ENCODE measurements at places on chromosomes 2 and 18.

- DNase-seq: no peak
Observed at GRCh38 chr2:127169066-127169660, 50.9 kb downstream of the CYP27C1 start.

GRCh38 chr2:128196471-128196931 is 105.5 kb downstream of the UGGT1 start:
- peak; percentile 66 for DNase-seq

- DNase-seq: no peak
Observed at GRCh38 chr2:88127888-88128653, at the start of gene FABP1. Gene FABP1, minus strand, starts transcription at chr2:88128062. Its CDS starts 45 bp downstream, at chr2:88128017.

GRCh38 chr2:232477751-232478510 is 9.7 kb downstream of the ECEL1 start:
- DNase-seq: no peak

- no peak for DNase-seq
Observed at GRCh38 chr2:142286618-142287017, 155.8 kb upstream of the LRP1B start.

GRCh38 chr2:1869987-1870386 is 125.7 kb upstream of the PXDN start:
- no peak for DNase-seq

DNA sequence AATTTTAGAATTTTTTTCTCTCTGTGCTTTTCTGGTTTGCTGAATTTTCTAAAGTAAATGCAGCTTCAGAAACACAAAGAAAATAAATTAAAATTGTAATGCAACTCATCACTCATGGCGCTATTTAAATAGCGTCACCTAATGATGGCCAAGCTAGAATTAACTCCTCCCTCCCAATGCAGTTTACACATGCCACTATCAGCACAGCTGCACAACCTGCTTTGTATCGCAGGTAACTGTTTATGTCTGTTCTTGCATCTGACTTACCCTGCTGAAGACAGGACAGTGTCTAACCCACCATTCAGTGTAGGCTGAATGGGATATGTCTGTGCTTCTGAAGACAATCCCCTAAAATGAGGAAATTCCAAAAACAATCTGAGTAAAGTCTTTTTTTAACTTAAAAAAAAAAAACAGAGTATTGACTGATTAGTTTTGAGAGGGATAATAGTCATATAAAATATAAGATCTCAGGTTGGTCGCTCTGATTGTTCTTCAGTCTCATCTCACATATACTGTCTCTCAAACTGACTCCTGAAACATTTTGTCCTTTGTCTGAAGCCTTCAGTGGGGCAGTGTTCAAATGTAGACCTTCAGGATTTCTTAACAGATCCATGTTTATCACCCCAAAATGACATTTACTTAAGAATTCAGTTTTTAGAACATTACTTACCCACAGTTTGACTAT is 271.4 kb downstream of the ZEB2 start:
- no peak for DNase-seq

DNA sequence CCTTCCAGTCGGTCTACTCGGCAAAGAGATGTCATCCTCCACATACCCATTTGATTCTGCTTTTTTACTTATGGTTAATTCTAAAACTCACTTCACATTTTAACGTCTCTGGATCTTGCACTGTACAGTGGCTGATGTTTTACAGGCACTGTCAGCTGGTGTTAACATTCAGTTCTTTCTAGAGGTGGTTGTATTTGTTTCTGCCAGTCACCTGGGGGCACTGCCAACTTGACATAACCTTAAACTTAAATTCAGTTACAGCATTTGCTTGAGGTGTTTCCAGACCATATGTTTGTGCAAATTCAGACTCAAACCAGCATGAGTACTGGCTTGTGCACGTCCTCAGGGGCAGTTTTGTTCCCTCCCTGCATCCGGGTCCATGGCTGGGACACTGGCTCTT is 5.3 kb upstream of the TMEM185B start:
- no peak for DNase-seq

GRCh38 chr2:134667081-134667480 is 51.7 kb downstream of the TMEM163 start:
- DNase-seq: no peak

DNA sequence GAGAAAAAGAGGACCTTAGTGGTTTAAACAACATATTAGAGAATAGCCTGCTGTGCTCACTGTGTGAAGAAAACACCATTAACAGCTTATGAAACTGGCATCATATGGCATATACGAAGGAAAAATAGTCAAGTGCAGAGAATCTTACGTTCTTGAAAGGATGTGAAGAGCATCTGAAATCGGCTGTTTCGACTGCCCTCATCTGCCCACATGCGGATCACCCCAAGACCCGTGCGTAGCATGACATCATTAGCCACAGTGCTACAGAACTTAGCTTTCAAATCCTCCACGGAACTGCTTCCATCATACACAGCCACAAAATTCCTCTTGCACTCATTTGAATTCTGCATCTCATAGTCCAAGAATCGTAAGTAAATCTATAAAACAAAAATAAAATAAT is 84.3 kb downstream of the NETO1 start:
- no peak for DNase-seq

DNA sequence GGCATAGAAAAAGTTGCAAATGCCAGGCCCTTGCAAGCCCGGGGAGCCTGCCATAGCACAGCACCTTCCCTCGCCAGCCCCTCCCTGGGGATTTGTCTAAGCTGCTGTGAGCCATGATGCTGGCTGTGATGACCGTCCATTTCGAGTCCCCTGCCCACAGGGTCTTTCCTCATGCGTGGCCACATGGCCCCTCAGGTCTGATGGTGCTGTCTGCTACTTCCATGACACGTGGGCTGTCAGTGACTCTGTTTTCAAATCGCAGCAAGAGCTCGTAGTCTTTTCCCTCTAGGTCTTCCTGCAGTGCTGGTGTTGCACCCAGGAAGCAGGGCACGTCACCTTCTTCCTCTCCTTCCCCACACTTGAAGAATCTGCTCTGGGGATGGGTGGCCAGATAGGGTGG is 15.5 kb upstream of the GNAL start:
- no peak for DNase-seq

DNA sequence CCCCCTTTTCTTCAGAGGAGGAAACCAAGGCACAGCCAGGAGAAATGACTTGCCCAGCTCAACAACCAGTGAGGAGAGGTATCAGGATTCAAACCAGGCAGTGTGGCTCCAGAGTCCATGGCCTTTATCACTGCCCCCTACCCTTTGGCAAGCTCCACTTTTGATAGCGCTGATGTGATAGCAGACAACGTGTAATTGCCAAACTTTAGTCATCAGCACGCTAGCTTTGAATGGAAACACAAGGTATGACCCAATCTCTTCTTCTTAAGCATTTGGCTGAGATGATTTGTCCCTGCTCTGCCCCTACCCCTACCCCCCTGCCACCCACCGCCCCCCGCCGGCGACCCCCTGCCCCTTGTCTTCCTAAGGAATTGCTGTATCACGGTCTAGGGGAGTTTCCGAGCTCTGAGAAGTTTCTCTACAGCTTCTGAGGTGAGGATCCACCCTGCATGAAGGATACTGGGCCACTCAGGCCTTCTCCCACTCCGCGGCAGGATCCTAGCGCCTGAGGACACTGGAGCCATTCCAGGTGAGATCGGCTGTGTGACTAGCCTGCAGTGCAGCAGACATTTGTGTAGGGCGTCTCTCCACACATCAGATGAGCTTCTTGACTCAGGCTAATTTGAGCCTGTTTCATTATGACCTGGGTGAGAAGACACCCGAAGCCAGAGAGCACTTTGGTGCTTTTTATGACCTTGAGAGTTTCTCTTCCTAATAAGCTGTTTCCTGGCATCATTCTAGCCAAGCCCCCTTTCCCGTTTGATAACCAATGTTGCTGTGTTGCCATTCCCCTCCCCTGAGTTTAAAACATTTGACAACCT is 75.1 kb upstream of the MAP4K4 start:
- peak; percentile 61 for DNase-seq
